ENCODE measurements at places on chromosomes 5 and 9.

GRCh38 chr9:73176450-73176875 lies 24.8 kb downstream of the ANXA1 start:
- no peak for DNase-seq

DNA sequence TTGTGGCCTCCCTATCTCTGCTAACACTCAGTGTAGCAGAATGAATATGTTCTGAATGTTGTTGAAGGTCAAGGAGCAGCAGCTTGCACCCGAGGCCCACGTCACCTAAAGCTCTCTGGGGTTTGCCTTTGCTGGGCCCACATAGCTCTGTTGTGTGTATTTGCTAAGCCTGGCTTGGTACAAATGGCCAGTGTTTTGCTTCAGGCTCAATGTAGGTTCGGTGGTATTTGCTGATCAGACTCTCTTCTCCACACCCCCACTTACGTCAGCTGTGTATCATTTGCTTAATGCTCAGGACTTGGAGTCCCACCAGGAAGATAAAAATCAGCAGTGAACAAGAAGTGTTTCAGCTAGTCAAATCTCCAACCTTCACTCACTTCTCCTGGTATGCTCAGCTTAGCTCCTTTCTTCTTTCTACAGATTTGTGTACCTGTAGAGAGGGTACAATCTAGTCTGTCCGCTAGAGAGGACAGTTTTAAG lies 4.8 kb upstream of the RFESD start:
- no peak for DNase-seq

GRCh38 chr5:176748073-176748966 lies 62.0 kb upstream of the UNC5A start:
- no peak for DNase-seq

DNA sequence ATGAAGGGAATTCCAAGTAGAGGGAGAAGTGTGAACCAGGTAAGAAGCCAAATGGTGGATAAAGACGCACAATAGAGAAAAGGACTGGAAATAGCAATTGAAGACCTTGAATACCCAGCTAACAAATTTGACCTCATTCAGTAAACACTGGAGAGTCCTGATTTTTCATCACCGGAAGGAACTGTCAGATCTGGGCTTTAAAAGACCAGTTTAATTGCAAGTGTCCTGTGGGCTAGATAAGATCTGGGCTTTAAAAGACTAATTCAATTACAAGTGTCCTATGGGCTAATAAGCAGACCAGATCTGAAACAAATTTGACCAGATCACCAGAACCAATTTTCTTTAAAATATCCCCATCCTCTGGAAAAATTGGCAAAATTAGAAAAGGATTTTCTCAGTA lies 380.0 kb downstream of the ACTL7B start:
- no peak for DNase-seq

GRCh38 chr9:120630333-120630732 lies 50.4 kb upstream of the CDK5RAP2 start:
- DNase-seq = no peak

DNA sequence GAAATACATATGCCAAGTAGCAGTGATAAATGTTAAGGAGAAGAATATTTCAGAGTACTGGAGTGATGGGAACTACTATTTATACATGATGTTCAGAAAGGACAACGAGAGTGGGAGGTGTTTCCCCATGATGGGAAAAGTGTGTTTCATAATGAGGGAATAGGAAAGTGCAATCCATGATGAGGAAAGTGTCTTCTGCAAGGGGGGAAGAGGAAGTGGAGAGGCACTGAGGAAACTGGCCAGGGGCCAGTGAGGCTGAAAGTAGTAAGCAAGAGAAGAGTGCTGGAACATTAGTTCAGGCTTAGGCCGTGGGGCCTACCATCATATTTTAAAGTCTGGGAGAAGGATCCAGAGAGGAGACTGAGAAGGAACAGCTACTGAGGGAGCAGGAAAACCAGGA lies 327.2 kb downstream of the SLF1 start:
- no peak for DNase-seq

DNA sequence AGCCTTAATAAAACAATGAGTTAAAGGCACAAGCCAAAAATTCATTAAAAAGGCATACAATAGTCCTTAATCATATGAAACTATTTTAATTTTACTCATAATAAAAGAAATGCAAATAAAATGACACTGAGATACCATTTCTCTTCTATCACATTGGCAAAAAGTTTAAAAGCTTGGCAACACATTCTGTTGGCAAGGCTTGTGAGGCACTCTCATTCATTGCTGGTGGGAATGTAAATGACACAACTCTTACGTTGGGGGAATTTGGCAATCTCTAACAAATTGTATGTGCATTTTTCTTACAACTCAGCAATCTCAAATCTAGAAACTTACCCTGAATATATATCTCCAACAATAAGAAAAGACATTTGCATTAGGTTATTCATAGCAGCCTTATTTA lies 111.6 kb downstream of the PRELID2 start:
- no peak for DNase-seq

- DNase-seq = no peak
These were observed 21.4 kb downstream of the PJA2 start for GRCh38 chr5:109388407-109388806.

- no peak for DNase-seq
These were observed 55.0 kb downstream of the PAPPA start for GRCh38 chr9:116208417-116209232.

- no peak for DNase-seq
These were observed 18.5 kb downstream of the C9orf85 start for GRCh38 chr9:71929791-71930440.

GRCh38 chr9:21778304-21778703 lies 24.1 kb upstream of the MTAP start:
- DNase-seq = no peak

GRCh38 chr5:76718381-76718832 lies 2.5 kb downstream of the F2R start:
- no peak for DNase-seq

DNA sequence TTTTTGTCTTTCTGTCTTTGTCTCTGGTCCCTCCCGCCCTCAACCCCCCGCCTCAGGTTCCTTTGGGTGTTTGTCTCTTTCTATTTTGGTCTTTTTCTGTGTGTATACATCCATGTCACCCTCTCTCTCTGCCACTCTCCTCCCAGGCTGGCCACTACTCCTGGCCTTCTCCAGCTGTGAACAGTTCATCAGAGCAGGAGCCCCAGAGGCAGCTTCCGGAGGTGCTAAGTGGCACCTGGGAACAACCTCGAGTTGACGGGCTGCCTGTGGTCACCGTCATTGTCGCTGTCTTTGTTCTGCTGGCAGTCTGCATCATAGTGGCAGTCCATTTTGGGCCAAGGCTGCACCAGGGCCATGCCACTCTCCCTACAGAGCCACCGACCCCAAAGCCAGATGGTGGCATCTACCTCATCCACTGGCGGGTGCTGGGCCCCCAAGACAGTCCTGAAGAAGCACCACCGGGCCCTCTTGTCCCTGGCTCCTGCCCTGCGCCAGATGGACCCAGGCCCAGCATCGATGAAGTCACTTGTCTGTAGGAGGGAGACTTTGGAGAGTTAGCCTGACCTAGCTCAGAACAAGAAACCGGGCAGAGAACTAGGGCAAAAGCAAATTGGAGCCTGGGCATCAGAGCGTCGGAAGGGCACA lies 1.7 kb downstream of the SMIM33 start:
- DNase-seq = peak; percentile 46

DNA sequence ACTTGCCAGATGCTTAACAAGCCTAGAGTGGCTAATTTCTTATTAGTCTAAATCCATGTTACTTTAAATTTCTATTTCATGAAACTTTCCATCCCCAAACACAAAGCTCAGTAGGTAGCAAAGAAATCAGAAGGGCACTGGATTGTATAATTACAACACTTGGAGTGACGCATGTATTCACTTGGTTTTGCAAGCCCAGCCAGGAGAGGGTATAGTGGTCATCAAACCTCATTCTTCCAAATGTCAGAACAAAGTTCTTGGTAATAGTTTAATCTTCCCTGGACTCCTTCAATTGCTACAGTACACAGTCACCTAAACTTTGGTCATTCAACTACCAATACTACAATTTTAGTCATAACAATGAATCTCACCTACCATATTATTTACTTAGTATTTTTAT lies 112.1 kb downstream of the SEMA6A start:
- DNase-seq = no peak

GRCh38 chr5:112492291-112492690 lies 73.2 kb upstream of the EPB41L4A start:
- no peak for DNase-seq

DNA sequence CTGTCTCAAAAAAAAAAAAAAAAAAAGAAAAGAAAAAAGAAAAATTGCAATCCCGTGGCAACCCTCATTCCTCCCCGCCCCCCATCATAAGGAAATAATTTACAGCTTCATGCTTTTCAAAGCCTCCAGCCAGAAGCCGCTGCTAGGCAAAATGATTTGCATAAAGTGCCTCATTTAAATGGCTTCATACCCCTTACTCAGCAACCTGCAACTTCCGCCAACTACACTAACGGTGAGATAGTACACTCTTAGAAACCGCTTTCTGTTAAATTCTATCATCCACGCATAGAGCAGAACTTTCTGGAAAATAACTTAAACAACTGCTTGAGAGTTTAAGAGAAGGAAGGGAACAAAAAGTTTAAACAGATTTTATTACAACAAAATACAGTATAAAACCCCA lies 17.8 kb downstream of the SERINC5 start:
- DNase-seq = peak; percentile 52

DNA sequence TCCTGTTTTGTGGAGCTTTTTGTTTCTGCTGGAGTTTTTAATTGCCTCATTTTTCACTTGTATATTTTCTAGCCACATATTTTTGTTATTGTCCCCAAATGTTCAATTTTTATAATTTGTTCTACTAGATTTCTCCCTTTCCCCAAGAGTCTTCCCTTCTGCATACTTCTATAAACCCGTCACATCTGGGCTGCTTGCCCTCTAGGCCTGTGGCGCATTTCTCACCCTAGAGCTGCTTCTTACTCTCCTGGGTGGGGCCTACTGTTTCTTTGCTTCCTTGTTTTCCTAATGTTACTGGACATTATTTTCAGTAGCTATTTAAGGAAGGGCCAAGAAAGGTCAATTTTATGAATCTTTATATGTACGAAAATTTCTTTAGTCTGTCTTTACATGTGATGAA lies 51.5 kb downstream of the NXNL2 start:
- no peak for DNase-seq

GRCh38 chr5:180802325-180803180 lies at the start of gene MGAT1:
Gene MGAT1, minus strand, starts transcription at chr5:180802806. Its CDS starts 9,835 bp downstream, at chr5:180792971.
- DNase-seq = peak; percentile 88

DNA sequence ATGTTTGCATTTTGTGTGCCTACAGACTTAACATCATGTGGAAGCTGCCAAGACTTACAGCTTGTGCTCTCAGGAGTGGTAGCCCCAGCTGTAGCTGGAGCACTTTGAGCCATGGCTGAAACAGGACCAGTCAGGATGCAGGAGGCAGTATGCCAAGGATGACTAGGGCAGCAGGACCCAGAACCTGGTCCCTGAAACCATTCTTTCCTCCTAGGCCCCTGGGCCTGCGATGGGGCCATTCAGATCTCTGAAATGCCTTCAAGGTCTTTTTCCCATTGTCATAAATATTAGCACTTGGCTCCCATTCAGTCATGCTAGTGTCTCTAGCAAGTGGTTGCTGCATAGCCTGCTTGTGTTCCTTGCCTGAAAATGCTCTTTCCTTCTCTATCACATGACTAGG lies 29.6 kb upstream of the VLDLR start:
- no peak for DNase-seq

Measured in CD4-positive, alpha-beta T cell treated with Interleukin-17A for 4 hours (primary cell).